NCI-H69 (cell line): ENCODE measurements at places on chromosomes 16 and 17.

DNA sequence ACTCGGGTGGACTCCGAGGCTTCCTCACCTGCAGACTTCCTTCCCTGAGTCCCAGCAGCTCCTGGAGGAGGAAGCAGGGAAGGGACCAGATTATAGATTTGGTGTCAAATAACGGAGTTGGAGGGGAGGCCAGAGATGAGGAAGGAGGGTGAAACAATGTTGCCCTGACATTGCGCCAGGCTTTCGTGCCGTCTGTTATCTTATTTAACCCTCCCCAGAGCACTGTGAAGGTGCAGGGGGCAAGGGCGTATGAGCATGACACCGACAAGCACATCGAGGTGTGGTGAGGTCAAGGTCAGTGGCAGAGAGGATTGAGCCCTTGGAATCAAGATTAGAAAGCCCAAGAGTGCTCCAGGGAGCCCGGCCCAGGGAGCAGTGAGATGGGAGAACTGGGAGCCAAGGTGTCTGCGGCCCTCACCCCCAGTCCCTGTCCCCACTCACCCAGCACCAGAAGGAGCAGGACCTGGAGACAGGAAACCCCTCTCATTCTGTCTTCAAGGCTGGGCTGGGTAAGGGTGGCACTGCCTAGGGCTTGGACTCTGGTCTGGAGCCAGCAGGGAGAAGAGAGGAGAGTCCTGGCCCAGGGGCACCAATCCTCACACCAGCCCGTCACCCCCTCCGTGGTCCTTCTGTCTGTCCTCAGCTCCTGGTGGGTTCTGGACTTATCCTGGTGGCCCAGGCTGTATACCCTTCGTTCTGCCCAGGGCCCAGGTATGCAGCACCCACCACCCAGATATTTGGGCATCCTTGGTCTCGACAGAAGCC is 1.1 kb downstream of the PRSS33 start:
- no peak for DNase-seq

DNA sequence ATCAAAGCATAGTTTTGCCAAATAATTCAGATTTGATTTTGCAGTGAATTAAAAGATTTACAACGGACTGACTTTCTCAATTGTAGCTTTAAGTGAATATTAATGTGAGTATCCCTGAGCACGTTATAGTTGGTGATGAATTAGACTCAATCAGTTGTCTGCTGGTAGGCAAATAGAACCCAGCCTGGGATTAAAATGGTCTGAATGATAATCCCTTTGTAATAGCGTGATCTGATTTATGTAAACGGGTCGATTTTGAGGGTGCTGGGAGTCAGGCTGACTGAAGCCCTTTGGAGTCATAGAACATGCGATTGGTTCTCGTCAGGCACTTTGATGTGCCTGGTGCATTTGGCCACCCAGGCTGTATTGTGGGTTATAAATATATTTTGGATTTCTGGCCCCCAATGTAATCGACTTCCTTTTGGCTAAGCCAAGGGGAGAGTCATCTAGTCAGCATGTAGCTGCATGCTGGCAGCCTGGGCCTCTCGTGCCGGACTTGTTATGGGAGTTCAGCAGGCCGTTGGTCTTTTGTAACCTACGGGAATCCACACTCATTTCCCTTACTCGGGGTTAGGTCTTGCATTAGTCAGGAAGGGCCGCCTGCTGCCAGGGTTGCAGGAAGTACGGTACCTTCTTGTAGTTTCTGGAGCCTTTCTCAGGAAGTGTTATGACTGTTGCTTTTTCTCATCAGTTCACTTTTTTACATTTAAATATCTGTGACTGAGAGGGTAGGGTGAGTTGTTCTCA is 5.4 kb downstream of the PGS1 start:
- DNase-seq, result no peak

DNA sequence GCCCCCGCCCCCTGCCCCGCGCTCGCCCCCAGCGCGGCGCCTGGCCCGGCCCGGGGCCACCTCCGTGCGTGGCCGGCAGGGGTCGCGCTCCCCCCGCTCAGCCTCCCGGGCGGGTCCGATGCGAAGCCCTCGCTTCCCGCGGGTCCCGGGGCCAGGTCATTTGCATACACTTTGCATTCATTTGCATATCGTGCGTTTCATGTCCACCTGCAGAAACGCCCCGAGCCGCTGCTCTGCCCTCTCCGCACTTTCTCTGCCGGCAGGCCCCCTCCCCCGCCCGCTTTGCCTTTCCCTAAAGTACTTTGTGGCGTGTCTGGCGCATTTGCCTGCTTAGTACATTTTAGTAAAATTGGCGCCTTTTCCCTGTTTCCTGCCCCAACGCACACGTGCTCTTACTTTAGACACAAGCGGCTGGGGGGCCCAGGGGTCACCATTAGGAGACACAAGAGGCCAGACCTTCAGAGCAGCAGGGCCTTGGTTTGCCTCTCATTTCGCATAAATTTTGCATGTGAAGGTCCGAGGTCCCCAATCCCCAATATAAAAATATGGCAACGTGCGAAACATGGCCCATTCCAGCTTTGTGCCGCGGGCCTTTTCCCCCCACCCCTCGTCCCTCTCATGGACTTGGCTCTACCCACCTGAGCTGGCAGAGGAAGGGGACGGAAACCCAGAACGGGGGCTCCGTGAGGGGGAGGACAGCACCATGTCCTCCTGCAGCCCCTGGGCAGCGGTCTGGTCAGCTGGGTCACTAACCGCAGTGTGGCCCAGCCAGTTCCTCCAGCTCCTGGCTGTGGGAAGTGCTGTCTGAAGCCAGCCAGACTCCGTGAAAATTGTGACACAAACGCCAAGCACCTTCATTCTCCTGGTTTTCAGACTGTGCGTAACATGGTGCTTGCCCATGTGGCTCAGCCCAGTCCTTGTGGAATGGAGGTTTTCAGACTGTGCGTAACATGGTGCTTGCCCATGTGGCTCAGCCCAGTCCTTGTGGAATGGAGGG is 34.8 kb downstream of the CBFA2T3 start:
- peak; percentile 48 for DNase-seq

DNA sequence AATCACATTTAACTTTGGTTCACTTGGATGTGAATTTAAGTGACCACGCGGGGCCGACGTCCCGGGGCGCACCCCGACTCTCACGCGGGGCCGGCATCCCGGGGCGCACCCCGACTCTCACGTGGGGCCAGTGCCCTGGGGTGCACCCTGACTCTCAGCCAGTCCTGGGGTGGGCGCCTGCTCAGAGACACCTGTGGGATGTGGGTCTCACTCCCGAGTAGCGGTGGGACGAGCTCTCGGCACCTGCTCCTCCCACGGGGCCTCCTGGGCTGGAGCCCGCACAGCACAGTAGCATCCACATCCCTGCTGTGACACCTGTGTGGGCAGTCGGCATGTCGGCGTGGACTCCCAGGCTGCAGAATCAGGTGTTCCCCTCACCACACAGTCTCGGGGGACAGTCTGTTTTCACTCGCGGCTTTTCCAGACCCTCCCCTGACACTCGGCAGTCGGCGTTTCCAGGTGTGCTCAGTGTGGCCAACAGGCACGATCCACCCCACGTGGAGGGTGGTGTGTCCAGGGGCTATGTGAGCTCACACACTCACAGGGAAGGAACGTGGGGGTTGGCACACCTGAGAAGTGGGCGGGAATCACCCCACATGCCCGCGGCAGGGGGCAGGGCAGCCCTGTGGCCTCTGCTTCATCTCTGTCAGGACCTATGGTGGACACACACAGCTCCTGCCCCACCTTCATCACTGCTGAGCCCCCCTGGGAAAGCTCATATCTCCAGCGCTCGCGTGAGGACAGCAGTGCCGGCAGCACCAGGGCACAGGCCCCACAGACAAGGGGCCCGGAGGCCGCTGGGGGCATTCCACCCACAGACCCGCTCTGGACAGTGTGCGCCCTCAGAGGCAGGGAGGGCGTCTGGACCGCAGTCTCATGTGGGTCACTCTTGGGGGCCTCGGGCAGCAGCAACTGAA is 51.8 kb downstream of the LMF1 start:
- DNase-seq, result no peak
